Ureter (tissue), 1 donor: ENCODE measurements at places on chromosomes 13 and 19. TPM values are rescaled to one million over a fixed set of nuclear protein-coding genes. Genes with fewer than 3 reads are reported as not detected.

The AMER2 gene
- not detected for total RNA-seq

The TEX29 gene
- not detected for total RNA-seq

The ZNF506 gene
- 57.1 TPM for total RNA-seq

The RNF17 gene
- not detected for total RNA-seq

DNA sequence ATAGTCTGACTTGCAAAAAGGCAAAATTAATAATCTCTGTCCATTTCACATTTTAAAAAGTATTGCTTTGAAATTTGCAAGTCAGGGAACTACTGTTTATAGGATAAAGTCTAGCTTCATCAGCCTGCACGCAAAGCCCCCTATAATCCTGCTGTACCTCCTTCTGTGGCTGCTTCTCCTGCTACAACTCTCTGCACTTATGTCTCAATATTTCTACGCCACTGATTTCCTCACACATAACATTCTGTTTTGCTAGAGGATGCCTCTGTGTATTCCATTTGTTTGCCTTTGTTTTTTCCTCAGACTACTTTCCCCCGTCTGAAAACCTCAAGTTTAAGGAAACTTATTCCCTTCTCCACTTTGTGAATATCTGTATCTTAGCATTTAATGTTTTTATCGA is 389.9 kb downstream of the RFC3 start:
- DNase-seq = no peak

DNA sequence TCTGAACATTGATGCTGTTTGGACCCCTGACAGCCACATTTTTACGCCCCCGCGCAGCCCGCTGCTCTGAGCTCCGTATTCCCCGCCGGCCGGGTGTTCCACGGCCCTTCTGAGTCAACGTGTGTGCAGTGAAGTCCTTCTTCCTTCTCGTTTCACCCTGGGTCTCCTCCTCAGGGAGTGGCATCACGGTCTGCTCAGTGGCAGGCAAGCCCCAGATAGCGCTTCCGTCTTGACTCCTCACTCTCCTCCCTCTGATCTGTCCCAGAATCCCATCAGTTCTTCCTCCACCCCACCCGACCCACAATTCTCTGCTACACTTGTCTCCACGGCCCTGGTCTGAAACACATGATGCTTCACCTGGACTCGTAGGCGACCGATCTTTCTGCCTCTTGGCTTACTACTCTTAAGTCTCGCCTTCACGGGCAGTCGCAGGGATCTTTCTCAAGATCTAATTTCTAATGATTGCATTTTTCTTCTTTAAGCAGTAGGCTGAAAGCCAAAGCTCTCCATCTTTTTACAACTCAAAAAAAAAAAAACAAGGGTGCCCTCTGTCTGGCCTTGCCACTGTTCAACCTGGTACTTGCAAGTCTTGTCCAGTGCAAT is 33.9 kb downstream of the CCNE1 start:
- peak; percentile 52 for DNase-seq

GRCh38 chr19:50639121-50640112 is at the start of gene SYT3:
TSS of gene SYT3 (minus strand) at chr19:50639881. CDS start at chr19:50637411, 2,470 bp downstream.
- no peak for DNase-seq

DNA sequence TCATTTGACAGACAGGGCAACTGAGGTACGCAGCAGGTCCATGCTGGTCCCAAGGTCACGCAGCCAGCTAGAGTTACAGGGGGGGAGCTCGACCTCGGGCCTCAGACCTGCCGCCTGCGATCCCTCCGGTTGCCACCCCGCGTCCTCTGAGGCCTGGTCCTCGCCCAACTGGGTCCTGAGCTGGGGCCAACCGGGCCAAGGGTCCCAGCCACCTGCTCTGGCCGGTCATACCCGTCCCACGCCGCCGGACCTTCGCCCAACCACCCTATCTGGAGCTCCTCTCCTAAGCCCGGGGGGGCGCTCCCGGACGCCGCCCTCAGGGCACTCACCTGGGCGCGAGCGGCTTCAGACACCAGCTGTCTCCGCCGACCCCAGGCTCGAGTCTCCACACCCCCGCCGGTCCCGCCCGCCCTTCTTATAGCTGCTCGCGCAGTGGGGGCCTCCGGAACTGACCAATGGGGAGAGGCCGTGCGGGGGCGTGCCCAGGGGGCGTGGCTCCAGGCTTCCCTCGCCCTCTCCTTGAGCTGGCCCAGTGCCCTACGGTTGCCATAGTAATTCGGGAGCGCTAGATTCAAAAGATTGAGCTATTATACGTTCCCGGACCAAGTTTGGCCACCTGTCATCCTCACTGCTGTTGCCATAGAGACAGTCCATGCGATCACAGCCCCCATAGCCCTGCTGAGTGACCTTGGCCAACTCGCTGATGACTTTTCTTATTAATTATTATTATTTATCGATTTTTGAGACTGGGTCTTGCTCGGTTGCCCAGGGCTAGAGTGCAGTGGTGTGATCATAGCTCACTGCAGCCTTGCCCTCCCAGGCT is at the start of gene PLIN5:
Gene PLIN5 (minus strand): TSS at position 389 of the 823 bp plus-strand sequence. CDS start 1,150 bp downstream, outside the sequence.
- peak; percentile 85 for DNase-seq

GRCh38 chr19:33879818-33880575 is 83.3 kb downstream of the KCTD15 start:
- DNase-seq = no peak

GRCh38 chr13:94917824-94918223 is 205.5 kb upstream of the SOX21 start:
- no peak for DNase-seq
